ENCODE measurements at places on chromosomes 5 and 9.

GRCh38 chr5:107211630-107212029 is 459.1 kb downstream of the EFNA5 start:
- DNase-seq: no peak

- no peak for DNase-seq
Measured at GRCh38 chr9:13735181-13735580, 455.7 kb upstream of the MPDZ start.

- DNase-seq: no peak
Measured at GRCh38 chr9:3532158-3532557, 6.4 kb upstream of the RFX3 start.

GRCh38 chr5:39368116-39368515 is 3.8 kb upstream of the C9 start:
- DNase-seq: no peak

- DNase-seq: no peak
Measured at GRCh38 chr9:27182421-27182820, 73.4 kb downstream of the TEK start.

- DNase-seq: no peak
Measured at GRCh38 chr5:14545862-14546261, 35.7 kb upstream of the OTULINL start.

DNA sequence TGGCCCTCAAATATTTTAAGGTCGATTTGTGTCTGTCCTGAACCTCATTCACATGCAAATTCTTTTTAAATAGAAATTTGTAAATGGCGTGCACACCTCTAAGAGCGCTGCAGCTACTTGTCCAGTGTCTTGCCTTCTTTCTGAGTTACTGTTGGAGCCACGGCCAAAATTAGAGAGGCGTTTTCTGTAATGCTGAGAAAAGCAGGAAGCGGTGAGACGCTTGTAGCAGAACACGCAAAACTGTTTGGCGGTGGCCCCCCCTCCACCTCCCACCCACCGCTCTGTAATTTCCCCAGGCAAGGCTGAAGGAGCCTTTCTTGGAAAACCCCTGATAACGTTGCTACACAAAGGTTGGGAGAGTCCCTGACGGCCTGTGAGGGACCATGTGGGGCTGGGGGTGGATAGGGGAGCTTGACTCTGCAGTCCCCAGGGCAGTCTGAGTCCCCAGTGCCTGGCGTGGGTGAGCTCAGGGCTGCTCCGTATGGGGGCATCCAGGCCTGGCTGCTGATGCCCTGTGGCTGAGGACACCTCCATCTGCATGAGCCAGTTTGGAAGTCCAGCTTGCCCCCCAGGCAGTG is 96.5 kb downstream of the GADD45G start:
- DNase-seq: no peak

- DNase-seq: no peak
Measured at GRCh38 chr9:76399856-76400255, 5.6 kb upstream of the RFK start.

DNA sequence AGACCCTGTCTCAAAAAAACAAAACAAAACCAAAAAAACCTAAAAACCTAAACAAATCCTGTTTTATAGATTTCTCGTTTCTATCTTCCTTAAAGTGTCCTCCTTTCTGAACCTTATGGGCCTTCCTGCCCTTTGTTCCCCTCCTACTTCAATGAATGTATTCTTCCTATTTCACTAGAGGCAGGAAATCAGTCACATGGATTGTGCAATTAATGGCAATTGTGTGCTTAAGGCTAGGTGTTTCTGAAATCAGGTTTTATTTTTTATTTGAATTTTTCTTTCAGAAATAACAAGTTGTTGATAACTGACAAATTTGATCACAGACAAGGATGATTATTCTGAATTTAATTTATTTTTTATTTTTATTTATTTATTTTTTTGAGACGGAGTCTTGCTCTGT is 220.6 kb upstream of the SEMA6A start:
- no peak for DNase-seq

DNA sequence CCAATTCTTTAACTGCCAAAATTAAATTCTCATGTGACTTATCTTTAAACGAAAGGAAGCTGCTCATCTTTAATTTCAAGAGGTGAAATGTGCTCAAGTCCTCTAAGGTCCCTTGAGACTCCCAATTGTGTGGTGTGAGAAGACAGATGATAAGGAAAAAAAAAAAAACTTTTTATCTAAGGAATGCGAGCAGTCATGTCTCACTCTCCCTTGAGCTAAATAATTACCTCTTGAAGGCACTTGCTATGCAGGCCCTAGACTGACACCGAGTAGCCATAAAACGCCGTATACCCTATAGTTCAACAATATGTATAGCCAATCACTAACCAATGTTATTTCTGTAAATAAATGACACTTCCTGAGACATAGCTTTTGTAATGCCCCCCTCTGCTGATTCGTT is 1.5 kb upstream of the DTWD2 start:
- DNase-seq: no peak

DNA sequence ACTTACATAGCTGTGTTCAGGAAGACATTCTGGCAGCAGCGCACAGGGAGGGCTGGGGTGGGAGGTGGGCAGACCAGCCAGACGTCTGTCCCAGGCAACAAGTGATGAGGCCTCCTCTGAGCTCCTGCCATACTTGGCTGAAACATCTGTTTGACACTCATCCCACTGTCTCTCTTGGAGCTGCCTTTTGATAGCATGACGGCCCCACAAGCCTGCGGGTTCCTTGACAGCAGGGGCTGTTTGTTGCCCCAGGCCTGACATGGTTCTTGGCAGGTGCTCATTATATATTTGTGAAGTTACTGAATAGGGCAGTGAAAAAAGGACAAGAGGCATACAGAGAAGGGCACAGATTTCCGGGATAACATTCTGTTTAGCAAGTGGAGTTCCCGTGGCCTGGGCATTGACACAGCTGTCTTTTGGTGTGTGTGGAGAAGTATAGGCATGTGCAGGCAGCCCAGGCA is 22.2 kb upstream of the B4GALT1 start:
- no peak for DNase-seq

DNA sequence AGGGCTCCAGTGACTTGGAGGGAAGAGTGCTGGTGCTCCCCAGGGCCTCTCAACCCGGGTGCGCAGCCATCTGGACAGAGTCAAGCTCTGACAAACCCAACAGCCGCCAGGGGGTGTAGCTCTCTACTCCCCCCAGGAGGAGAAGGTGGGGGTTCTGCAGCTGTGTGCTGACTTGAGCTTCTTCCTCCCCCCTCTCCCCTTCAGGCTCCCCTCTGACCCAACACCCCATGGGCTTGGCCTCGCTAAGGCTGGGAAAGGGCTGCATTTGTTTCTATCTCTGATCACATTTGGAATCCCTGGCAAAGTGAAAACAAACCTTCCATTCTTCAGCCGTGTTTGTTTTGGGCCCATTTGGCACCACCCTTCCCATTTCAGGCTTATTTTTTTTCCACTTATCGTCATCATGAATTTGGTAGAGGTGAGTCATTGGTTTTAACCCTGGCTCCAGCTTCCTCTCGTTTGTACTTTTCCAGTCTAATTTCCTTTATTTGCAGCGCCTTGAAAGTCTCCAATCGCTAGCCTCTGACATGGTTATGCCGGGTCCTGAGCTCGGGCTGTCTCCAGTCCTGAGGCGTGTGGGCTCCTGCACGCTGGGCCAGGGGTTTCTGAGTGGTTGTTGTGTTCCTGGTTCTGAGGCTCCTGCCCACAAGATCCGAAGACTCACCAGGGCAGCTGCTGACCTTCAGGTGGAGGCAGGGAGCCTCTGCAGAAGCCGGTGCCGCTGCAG is 36.1 kb downstream of the DAP start:
- peak; percentile 92 for DNase-seq

GRCh38 chr5:133691448-133691847 is 79.1 kb upstream of the FSTL4 start:
- DNase-seq: peak; percentile 65

DNA sequence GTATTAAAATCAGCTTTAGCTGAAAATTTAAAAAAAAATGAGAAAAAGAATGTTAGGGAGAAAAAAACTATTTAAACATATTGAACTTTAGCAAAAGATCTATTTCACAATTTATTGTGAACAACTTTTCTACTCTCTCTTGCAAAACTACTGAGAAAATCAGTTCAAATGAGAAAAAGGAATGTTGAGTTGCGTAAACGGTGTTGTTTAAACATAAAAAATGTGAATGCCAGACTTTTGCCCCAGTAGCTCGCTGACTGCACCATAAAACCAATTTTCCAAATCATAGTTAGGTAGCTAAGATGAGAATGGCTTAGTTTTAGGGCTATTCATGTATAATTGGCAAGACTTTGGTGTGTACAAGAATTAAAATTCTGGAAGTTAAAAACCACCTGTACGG is 13.4 kb upstream of the RAD23B start:
- DNase-seq: no peak

DNA sequence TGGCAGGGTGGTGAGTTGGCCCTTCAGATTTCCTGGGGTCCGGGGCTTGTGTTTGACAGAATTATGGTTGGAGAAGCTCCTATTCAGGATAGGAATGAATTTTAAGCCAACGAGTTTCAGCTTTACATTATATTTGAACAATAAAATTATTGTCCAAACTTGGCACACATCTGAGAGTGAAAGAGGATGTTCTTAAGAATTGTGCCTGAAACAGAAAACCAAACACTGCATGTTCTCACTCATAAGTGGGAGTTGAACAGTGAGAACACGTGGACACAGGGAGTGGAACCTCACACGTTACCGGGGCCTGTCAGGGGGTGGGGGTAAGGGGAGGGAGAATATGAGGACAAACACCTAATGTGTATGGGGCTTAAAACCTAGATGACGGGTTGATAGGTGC is 111.8 kb upstream of the ACTBL2 start:
- no peak for DNase-seq

GRCh38 chr9:134571326-134571931 is 70.2 kb upstream of the COL5A1 start:
- DNase-seq: no peak

- DNase-seq: no peak
Measured at GRCh38 chr9:76680716-76681425, 83.4 kb upstream of the PCA3 start.

DNA sequence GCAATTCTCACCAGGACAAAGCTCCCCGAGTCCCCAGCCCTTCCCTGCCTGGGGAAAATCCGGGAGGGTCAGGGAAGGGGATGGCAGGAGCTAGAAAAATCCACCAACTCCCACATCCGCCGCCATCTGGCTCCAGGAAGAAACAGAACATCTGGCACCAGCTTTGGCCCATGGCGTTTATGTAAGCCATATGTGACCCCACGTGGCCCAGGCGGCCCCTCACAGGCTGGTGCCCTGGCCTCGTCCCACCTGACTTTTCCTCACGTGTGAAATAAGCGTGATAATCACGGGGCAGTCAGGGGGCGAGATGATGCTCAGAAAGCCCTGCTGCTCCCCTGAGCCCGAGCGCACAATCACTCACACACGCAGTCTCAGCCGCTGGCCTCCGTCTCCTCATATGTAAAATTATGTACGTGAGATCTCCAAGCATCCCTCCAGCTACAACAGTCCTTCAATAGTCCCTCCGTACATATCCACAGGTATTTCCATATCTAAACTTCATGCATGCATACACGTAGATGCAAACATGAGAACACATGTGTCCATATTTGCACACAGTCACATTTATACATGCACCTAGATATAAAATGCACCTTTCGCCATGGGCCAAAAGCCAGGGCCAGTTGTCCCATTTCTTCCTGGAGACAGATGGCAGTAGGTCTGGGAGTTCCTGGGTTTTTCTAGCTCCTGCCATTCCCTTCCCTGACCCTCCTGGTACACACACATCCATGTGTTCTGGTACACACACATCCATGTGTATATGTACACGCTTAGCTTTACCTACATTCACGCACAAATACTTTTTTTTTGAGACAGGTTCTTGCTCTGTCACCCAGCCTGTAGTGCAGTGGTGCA is 28.9 kb downstream of the PLPP7 start:
- no peak for DNase-seq

- no peak for DNase-seq
Measured at GRCh38 chr5:148989567-148989966, 73.3 kb downstream of the SH3TC2 start.

DNA sequence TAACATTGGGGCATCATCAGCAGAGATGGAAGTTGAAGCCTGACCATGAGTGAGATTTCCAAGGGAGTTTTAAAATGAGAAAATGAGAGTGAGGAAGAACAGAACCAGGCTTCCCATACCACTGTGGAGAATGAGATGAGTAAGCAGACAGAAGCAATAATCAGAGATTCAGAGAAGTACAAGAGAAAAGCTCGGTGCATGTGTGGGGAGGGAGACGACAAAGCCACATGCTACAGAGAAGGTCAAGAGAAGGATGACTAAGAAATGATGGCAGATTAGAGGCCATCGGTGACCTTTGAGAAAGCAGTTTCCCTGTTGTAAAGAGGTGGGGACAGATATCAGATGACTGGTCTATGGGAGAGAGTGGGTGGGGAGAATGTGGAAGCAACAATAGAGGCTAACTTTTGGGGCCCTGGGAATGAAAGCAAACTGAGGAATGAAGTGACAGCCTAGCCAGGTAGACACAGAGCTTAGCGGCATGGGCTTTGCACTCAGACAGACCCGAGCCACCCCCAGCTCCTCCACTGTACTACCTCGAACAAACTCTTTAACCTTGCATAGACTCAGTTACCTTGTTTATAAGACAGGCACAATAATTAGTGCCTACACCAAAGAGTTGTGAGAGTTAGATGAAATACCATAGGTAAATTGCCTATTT is 207.7 kb downstream of the PIK3R1 start:
- DNase-seq: no peak

GRCh38 chr5:76754668-76755078 is 38.7 kb downstream of the F2R start:
- no peak for DNase-seq

DNA sequence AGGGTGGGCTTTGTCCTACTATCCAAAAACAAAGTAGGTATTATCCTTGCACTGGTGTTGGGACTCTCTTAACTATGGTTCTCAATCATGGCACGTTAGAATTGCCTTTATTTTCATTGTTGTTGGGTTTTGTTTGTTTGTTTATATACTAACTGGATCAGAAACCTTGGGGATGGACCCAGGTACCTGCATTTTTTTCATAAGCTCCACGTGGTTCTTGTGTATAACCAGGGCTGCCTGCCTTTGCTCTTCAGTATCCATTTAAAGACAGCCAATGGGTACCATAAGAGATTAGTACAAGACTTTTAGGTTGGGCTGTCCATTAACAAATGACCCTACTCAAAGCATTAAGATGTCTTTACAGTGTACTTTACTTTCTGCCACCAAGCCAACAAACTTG is 2.5 kb upstream of the SSBP2 start:
- no peak for DNase-seq

DNA sequence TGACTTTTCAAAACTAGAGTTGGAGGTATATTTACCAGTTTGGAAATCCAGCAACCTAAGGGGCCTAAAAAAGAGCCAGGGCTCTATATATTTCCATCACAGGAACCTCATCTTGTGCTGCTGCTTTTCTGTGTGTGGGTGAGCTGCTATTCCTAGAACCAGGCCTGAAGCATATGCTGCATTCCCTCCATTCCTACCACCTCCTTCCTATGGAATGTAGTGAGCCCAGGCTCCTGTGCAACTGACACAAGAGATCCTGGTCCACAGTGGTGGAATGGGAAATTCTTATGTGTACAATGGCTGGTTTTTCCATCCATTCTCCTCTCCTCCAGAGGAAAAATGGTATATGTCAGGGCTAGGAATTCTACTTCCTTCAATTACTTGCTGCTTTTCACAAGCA is 39.1 kb downstream of the SPEF2 start:
- peak; percentile 51 for DNase-seq

Measured in astrocyte (in vitro differentiated cells and primary cell).